ENCODE measurements at places on chromosomes 7 and 10. TPM values are rescaled to one million over a fixed set of nuclear protein-coding genes. Genes with fewer than 3 reads are reported as not detected.

DNA sequence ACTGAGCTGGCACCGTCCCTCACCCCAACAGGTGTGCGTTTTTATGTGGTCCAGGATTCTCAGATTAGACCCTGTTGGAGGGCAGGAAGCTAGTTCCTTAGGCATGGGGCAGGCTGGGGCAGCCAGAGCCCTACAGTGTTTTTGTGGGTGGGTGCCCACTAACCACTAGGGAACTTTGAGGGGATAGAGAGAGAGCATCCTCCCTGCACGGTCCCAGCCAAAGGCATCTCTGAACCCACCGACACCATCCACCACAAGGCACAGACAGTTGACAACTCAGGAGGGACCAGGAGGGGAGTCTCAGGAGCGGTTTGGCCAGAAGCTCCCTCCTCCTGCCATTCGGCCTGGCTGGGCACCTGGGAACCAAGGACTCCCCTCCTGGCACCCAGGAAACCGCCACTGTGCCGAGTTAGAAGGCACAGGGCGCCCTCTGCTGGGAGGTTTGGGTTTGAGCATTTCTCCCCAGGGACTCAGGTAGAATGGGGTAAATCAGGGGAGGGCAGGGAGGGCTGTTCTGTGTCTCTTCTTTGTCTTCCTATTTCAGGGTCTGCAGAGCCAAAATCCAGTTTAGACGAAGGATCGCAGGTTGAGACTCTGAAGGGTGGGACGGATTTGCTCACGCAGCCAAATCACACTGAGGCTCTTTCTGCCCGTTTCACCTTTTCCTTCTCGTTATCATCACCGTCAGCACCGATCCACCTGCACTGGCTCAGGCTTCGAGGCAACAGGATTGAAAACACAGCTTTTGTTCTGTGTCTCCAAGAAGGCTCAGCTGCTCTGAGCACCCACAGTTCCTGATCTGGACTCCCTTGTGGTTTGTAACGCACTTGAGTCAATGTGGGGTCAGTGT, 84.8 kb upstream of the COL13A1 start:
- peak; percentile 29 for DNase-seq

DNA sequence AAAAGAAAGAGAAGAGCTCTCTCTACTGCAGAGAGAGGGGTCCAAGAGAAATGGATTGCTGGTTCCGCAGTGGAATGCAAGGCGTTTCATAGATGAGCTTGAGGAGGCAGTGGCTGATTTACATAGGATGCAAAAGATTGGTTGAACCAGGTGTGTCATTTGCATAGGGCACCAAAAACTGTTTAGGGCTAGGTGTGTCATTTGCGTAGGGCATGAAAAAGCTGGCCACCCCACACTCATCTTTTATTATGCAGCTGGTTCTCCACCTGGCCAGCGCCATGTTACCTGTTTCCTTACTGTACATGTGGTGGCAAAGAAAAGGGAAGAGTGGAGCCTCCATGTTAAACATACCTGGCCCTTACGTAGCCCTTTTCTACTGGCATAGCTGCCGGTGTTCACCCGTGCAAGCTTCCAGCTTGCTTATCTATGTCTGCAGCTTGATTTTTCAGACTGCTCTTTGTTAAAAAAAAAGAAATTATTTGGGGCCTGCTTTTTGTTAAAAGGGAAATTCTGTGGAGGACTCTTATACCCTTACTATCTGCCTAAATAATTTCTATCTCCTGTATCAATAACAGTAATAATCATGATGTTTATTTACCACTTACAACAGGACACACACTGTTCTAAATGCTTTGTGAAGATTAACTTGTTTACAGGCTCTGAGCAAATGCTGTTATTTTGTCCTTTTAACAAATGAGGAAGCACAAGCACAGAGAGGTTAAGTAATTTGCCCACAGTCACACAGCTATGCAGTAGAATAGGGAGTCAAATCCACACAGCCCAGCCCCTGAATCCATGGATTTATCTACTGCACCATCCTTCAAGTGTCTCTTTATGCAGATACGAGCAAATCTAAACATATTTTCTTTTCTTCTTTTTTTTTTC, 33.3 kb downstream of the CASP7 start:
- no peak for DNase-seq

DNA sequence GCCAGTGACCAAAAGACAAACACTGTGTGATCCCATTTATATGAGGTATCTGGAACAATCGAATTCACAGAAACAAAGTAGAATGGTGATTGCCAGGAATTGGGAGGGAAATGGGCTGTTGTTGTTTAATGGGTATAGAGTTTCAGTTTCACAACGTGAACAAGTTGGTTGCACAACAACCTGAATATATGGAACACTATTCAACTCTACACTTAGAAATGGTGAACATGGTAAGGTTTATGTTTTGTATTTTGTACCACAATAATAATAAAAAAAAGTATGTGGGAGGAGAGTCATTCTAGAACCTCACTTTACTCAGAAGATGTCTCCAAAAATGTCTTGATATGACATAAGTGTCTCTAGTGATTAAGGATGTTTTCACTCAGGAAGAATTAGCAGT, 85.2 kb upstream of the SGCE start:
- peak; percentile 14 for DNase-seq

DNA sequence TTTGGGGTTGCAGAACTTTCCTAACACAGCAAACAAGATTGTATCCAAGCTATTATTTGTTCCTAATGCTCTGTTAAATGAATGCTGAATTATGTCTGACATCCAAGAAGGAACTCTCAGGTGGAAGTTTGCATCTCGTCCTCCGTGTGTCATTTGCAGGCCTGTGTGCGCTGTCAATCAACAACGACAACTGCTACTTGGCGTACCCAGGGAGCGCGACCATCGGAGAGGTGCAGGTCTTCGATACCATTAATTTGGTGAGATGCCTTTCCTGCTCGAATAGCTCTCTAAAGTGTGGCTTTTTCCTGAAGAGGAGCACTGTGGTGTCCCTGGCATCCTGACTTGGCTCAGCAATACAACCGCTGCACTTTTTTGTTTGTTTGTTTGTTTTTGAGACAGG, 26.9 kb downstream of the WIPI2 start:
- DNase-seq, result no peak

DNA sequence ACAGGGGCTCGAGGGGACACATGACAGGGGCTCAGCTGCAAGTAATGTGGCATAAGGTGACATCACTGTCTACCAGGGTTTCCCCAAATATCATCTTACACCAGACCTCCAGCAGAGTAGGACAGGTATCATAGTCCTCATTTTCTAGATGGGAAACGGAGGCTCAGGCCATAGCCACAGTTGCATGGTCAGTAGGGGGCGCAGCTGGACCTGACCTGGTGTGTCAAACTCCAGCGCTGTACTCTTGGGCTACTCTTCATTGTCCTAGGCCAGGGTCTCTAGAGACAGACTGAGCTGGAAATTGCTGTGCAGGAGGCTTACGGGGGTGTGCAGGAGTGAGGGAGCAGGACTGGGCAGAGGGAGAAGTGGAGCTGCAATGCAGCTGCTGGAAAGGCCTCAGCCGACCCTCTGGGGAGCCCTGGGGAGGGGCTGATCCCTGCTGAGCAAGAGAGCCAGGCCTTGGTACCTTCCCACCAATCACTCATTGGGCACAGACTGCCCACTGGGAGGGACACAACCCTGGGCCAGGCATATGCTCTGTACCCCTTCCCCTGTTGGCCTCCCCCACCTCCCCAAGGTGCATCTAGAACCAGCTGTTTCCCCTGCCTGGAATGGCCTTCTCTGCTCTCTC, 89.9 kb downstream of the CDH23 start:
- DNase-seq, result peak; percentile 61

- DNase-seq, result no peak
These were observed 46.5 kb downstream of the CTBP2 start for GRCh38 chr10:125113691-125114371.

GRCh38 chr10:30977385-30977784, 54.3 kb downstream of the ZNF438 start:
- DNase-seq, result no peak

- no peak for DNase-seq
These were observed 7.3 kb upstream of the ASB4 start for GRCh38 chr7:95478272-95479037.

DNA sequence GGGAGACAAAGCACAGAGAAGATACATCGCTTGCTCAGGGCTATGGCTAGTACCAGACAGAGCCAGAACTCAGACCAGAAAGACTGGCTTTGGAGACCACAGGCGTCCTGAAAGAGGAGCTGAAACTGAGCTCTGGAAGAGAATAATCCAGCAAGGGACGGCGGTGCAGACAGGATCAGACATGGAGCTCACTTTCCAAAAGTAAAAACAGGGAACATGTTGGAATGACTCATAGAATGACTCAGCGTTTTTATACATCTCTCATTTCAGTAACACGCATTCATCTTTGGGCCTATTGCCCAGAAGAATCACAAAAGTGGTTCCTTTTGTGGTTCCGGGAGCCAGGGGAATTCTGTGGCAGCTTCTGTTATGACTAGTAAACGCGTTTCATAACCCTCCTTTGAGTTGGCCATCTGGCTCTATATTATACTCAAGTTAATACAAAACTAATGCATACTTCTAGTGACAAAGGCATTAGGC, 37.2 kb downstream of the PLEKHS1 start:
- peak; percentile 30 for DNase-seq

DNA sequence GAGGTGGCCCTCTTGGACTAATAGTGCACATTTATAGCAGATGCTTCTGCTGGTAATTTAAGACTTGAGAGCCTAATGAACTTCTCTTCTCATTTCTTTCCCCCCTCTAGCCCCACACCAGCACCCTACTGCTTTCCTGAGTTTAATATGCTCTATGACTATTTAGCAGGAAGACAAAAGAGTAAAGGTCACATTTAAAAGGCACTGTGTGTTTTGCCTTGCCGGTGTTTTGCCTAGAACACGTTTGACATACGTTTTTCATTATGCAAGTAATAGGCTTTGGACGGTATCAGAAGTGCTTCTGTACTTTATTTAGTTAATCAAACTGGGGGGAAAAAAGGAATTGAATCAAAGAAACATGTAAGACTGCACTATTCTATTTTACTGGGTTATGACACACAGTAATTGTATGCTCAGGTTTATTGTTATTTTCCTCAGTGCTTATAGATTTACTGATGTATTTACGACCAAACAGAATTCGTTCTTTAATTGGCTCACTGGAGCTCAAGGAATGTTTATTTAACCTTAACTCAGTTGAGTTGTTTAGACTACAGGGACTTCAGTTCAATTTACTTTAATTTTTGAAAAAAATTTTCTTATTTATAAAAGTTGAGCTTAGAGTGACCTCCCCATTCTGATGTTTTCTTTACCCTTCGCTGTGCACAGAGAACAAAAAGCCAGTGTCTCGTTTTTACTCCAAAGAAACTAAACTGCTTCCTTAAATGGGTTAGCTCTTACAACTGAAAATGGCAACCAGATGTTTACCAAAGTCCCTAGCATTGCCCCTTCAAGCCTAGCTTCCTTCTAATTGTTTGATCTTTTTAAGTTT, 35.4 kb downstream of the CPED1 start:
- DNase-seq, result no peak

GRCh38 chr10:37948210-37948609, 28.2 kb downstream of the ZNF25 start:
- DNase-seq, result no peak

DNA sequence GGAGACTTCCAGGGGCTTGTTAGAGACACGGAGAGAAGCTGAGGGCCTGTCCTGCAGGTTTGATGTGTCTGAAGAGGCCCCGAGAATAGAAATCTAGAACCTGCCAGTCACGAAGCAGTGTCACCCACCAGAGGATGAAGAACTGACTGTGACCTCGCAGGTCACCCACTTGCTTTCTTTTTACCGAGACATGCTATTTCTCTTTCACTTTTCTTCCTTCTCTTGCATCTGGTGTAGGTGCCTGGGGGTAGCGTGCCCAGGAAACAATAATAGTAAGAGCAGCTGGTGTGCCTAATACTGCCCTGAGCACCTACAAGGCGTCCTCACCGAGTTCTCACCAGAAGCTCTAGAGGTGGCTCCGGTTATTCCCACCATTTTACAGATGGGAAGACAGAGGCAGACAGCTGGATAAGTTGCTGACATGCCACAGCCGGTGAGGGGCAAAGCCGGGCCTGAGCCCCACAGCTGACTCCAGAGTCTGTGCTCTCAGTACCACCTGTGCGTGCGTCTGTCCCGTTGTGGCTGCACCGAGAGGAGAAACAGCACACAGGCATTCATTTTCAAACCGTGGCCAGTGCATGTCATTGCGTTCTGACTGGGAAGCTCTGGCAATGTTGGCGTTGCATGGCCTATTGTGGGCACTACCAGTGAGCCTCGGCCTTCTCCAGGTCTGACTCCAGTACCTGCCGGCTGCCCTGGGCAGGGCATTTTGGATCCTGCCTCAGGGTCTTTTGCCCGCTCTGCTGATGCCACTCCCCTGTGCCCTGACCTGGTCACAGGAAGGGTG, 7.8 kb downstream of the CHST3 start:
- no peak for DNase-seq

DNA sequence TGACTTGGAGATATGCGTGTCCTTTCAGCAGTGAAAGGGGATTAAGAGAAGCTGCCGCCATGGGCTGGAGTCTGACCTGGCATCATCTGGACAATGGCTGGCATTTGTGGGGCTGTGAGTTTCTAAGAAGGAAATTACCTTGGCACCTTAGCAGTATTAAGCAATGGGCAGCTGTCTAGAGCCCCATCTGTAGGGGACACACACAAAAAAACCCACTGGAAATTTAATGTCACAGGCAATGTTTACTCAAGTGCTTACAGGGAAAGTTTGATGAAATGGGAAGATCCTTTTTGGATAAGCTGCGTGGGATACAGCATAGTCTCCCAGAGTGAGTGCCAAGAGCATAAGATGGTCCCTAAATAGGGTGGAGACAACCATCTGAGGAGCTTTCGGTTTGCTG, 25.0 kb downstream of the ADRA2A start:
- no peak for DNase-seq

GRCh38 chr10:74067373-74068352, 69.7 kb downstream of the VCL start:
- no peak for DNase-seq

DNA sequence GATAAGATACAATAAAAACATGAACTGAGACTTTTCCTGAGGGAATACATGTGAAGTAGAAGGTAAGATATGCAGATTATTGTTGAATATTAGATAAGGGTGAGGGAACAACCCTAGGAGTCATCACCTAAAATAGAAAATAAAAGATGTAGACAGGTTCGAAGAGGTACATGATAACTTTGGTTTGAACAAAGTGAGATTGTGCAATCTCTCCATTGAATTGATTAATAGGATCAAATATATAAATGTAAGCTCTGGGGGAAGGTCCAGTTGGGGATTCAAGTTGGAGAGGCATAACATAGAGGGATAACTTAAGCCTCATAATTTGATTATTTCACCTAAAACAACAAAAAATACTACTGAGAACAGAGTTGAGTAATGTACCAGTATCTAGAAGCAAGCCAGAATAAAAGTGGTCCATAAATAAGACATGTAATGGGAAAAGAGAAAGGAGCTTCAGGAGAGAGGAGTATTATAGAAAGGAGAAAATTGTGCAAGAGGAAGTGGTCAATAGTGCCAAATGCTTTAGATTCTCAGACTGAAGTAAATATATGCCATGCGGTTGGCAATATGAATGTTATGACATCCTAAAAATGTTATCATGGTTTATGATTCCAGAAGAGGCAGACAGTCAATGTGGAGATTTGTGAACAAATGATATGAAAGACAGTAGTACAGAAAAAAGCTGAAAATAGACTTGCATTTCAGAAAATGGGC, 282.3 kb upstream of the CHRM2 start:
- DNase-seq, result no peak

MMP21 gene
- 0.13 TPM for total RNA-seq

SMKR1 gene
- 0.13 TPM for total RNA-seq

DOCK4 gene
- 63.8 TPM for total RNA-seq

PNLIPRP2 gene
- total RNA-seq, result not detected

PAPSS2 gene
- total RNA-seq, result 102 TPM

CDK14 gene
- total RNA-seq, result 1.2 TPM

TUBB8 gene
- total RNA-seq, result not detected

KDM7A gene
- 11.3 TPM for total RNA-seq

ANKRD7 gene
- total RNA-seq, result 0.13 TPM

GSTO1 gene
- 267 TPM for total RNA-seq

Measured in dermis microvascular lymphatic vessel endothelial cell (primary cell).